ENCODE measurements at places on chromosomes 1 and 21.

DNA sequence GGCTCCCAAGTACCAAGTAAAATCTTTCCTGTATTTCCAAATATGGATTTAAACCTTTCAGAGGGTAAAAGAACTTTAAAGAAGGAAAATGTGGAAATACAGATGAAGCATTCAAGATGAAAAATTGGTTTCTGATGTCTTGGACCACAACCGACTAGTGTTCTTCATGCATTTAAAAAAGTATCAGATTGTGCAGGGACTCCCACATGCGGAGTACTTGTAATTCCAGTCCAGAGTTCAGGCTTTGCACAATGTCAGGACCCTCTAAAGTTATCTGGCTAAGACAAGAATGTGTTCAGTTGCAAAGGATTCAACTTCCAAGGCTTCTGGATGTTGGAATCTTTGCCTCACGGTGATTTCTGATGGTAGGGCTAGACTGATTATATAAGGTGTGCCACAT lies 66.7 kb downstream of the RGL1 start:
- DNase-seq: no peak

DNA sequence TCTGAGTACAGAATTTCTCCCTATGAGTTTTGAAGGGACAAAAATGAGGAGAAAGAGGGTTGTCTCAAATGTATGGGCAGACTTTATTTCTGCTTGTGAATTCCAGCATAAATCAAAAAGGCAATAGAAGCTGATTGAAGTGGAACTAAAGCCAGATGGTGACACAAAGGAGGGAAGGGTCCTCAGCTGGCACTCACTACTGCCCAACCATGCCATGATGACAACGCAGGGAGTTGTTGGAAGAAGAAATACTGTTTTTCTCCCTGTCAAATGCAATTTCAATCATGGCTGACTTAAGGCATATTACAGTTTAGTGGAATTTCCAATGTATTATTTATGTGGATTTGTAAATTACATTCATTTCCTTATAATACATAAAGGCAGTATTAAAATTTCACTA lies 805.8 kb downstream of the ADGRL2 start:
- DNase-seq: no peak

- no peak for DNase-seq
Observed at GRCh38 chr1:39596163-39596562, 19.6 kb upstream of the PABPC4 start.

GRCh38 chr1:72288886-72289285 lies 6.5 kb upstream of the NEGR1 start:
- no peak for DNase-seq

DNA sequence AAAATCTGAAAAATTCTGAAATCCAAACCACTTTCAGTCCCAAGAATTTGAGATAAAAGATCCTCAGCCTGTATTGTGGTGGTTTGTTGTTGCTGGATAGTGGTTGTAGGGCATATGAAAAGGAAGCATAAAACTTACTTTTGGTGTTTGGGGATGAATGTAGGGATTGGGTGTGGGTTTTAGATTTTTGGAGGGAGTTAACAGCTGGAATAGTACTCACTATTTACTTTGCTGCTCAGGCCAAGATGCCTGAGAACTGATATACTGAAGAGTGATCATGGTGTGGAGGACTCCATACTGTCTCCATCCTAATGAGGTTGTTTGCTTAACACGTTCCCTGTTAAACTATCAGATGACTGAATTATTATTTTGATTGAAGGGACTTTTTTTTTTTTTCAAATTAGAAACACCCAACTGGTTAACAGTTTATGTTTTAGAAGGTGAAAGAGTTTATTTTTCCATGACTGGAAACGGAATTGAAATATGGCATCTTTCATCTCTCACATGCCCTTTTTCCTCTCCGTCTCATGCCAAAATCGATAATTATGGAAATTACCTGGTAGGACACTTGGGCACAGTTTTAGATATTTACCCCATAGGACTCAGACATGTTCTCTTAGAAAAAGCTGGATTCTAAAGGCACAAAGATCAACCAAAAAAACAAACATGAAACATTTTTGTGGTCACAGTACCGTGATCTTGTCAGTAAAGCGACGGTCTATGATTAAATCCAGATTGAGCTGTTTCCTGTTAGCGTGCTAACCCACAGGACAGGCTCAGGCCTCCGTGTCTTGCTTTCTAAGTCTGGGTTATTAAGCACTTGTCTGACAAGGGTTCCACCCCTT lies 37.3 kb downstream of the RGL1 start:
- peak; percentile 99 for DNase-seq

- DNase-seq: no peak
Observed at GRCh38 chr1:227899820-227900449, 47.8 kb downstream of the WNT9A start.

DNA sequence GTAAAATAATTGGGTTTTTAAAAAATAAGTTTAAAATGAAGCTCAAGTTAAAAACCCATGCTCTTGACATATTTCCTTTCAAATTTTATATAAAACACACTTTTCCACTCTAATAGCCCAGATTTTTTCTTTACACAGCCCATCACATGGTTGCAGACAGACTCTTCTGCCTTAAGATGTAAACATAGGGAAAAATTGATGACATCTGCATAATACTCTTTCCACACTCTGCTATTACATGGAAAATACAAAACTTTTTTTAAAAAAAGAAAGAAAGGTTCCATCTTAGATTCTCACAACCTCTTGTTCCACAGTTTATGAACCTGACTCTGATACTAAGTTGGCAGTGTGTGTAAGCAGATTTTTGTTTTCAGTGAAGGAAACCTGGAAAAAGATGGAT lies 120.8 kb upstream of the ZNF648 start:
- DNase-seq: no peak

- DNase-seq: peak; percentile 82
Observed at GRCh38 chr1:210123924-210124589, 108.5 kb upstream of the SERTAD4 start.

DNA sequence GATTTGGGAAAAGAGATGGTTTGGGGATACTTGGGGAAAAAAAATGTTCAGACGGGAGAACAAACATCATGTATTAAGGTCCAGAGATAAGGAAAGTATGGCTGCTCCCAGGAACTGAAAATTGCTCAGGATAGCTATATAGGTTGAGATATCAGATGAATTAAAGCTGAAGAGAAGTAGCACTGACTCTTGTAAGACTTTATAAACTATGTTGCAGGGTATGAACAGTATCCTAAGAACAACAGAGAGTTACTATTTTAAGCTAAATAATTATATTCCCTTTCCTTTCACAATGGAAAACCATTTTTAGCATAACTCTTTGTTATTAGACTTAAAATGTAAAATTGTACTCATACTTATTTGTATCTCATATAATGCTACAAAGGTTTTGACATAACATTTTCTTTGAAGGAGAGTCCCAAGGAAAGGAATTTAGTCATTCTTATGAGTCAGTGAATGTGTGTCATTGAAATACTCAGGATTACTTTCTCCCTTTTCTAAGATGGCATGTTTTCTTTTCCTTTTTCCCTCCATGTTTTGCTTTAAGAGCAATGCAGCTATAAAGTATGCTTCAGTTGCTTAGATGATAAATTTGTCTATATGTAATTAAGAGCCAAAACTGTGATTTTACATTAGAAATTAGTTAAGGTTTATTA lies 139.4 kb upstream of the KIAA1614 start:
- peak; percentile 59 for DNase-seq

GRCh38 chr1:12677565-12677964 lies 33.7 kb downstream of the AADACL4 start:
- DNase-seq: no peak

- peak; percentile 40 for DNase-seq
Observed at GRCh38 chr1:20192364-20192763, 6.0 kb upstream of the PLA2G2C start.

GRCh38 chr1:203818399-203818798 lies 23.0 kb downstream of the ZBED6 start:
- no peak for DNase-seq
